NCI-H2081 treated with DMSO at 0.1 percent for 48 hours (cell line): ENCODE measurements at places on chromosomes 5 and 9.

GRCh38 chr9:92564504-92564903 lies 28.7 kb upstream of the ECM2 start:
- DNase-seq: no peak

GRCh38 chr5:159419576-159419975 lies 89.3 kb upstream of the IL12B start:
- DNase-seq: no peak

GRCh38 chr9:22373636-22374035 lies 73.0 kb upstream of the DMRTA1 start:
- peak; percentile 55 for DNase-seq

- no peak for DNase-seq
Observed at GRCh38 chr5:169003721-169004541, 297.0 kb downstream of the SLIT3 start.

DNA sequence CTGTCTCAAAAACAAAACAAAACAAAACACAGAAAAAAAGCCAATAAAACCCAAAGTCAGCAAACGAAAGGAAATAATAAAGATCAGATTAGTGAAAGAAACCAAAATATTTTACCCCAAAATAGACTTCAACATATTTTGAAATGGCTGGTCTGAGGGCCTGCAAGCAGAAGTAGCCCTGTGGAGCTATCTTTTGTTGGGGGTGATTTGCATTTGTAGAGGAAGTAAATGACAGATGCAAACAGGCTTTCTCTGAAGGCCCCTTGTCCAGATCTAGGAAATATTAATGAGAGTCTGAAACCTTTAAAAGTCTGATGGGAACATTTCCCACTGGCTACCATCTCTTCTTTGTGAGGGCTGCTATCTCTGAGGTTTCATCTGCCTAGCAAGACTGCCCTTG lies 74.0 kb downstream of the GCNT4 start:
- no peak for DNase-seq

- DNase-seq: no peak
Observed at GRCh38 chr5:80250801-80251200, 5.0 kb downstream of the SERINC5 start.

DNA sequence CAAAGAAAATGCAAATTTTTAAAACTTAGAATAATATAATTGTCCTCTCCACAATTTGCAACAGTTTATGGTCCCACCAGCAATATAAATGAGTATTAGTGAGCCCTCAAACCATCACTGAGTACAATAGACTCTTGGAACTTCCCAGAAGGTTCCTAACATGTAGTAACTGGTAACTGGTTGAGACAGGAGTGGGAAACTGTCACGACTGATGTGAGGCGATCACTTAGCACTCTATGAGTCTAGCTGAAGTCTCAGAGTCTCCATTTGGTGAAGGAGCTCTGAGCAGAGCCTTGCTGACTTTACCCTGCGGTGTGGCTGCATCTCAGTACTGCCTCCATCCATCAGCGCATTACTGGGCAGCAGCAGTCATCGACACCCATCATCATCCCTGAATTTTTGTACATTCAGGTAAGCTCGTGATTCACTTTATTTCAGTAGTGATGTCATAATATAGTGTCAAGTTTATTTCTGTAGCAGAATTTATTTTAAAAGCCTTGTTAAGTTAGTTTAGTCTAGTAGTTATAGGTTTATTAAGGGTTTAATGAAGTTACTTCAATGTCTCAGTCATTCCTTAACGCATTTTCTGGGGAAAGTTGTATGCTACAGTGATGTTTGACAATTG lies 76.6 kb upstream of the ABCA1 start:
- DNase-seq: no peak
